ENCODE measurements at places on chromosomes 1 and 21.

- DNase-seq = no peak
Measured at GRCh38 chr1:55288245-55288644, 73.1 kb upstream of the USP24 start.

- DNase-seq = no peak
Measured at GRCh38 chr1:111887875-111888274, 101.6 kb downstream of the KCND3 start.

DNA sequence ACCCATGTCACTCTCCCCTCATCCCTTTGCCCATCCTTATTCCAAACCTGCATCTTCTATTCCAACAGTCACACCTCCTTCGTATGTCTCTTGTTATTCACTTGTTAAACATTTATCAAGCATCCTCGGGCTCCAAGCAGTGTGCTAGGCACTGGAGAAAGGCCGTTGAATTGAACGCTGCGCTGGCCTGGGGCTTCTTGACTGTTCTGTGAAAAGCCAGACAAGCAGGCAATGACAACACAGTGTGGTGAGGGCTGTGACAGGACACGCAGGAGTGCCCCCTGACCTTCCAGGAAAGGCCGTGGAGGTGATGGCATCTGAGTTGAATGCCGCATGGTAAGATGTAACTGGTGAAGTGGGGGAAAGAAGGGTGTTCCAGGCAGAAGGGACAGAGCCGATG, 19.2 kb downstream of the ETV3 start:
- DNase-seq = no peak

- peak; percentile 15 for DNase-seq
Measured at GRCh38 chr1:243471754-243472745, 216.2 kb downstream of the SDCCAG8 start.

GRCh38 chr1:167748906-167749305, 27.1 kb downstream of the MPZL1 start:
- DNase-seq = no peak

GRCh38 chr1:176073524-176074157, 133.4 kb downstream of the COP1 start:
- DNase-seq = peak; percentile 70

- DNase-seq = no peak
Measured at GRCh38 chr1:53588053-53588779, 129.0 kb downstream of the DMRTB1 start.

DNA sequence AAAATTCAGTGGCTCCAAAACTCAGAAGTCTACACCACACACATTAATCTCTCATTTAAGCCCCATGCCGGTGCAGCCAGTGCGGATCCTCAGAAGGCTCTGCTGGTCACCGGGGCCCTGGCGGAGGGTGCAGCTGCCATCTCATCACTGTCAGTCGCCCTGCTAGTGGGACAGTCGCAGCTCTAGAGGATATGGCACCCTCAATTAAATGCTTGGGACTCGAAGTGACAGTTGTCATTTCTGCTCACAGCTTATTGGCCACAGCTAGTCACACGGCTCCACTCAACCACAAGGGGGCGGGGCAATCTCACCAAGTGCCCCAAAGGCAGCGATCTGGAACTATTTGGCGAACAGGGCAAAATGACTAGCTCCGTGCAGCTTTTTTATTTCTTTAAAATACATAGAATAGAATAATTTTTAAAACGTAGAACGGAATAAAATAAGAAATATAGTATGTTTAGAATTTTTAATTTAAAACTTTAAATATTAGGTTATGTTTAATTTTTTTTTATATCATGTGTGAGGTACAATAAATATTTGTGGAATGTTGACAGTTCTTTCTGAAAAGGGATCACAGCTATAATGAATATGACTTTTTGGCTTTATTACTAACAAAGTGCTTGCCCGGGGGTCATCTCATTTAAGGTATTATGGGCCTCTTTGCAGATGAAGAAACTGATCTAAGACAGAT, 8.0 kb upstream of the MAN1C1 start:
- DNase-seq = peak; percentile 90

DNA sequence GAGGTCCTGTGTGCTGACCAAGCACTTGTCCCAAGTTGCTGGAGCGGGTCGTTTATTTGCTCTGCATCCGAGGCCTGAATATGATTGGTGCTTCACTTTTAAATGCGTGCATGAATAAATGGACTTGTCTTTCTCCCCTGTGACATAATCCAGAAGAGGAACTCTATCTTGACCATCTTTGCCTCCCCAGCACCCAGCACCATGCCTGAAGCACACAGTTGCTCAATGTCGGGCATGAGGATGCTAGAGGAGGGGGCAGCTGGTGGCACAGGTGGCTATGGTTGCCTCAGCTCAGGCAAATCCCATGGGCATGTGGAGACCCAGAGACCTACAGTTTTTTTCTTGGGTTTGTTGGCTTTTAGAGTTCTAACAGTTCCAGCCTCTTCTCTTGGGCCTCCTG, 142.6 kb downstream of the KAZN start:
- DNase-seq = no peak

DNA sequence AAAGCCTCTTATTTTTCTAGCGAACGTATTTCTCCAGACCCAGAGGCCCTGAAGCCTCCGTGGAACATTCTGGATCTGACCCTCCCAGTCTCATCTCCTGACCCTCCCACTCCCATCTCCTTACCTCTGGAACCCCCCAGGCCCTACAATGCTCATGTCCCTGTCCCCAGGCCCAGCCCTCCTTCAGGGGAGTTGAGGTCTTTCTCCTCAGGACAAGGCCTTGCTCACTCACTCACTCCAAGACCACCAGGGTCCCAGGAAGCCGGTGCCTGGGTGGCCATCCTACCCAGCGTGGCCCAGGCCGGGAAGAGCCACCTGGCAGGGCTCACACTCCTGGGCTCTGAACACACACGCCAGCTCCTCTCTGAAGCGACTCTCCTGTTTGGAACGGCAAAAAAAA, 68.7 kb downstream of the ALPL start:
- DNase-seq = no peak

DNA sequence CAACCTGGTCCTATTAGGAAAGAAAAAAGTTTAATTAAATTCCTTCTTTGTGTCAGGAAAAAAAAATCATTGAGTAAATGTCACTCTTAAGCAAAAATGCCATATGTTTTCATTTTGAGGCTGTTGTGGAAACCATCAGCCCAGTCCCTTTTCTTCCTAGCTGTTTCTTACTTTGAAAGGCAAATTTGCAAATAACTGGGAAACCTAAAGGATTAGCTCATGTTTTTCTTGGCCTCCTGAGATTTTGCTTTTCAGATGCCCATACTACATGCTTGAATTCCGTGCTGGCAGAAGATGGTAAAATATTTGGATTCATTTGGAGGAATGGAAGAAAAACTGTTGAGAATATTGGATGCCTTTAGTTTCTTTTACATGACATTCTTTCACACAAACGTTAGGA, 182.1 kb upstream of the ADAMTS5 start:
- no peak for DNase-seq

- DNase-seq = no peak
Measured at GRCh38 chr21:45570826-45571601, 28.8 kb upstream of the SLC19A1 start.

- DNase-seq = peak; percentile 79
Measured at GRCh38 chr1:8629241-8630091, 188.0 kb downstream of the RERE start.

DNA sequence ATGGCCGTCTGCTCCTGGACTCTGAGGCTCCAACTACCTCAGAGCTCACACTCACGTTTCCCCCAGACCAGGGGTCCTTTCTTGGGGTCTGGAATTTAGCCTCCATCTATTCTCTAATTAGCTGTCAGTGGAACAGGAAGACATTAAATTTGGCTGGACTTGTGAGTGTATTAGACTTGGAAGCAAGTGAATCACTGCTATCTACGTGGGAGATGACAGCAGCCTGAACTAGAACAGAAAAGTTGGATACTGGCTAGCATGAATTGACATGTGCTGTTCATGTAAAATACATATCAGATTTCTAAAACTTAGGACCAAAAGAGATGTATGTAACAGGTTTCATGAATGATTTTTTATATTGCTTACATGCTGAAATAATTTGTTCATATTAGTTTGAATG, 28.0 kb downstream of the TAF5L start:
- no peak for DNase-seq

GRCh38 chr1:32388641-32389040, 5.6 kb downstream of the BSDC1 start:
- no peak for DNase-seq

DNA sequence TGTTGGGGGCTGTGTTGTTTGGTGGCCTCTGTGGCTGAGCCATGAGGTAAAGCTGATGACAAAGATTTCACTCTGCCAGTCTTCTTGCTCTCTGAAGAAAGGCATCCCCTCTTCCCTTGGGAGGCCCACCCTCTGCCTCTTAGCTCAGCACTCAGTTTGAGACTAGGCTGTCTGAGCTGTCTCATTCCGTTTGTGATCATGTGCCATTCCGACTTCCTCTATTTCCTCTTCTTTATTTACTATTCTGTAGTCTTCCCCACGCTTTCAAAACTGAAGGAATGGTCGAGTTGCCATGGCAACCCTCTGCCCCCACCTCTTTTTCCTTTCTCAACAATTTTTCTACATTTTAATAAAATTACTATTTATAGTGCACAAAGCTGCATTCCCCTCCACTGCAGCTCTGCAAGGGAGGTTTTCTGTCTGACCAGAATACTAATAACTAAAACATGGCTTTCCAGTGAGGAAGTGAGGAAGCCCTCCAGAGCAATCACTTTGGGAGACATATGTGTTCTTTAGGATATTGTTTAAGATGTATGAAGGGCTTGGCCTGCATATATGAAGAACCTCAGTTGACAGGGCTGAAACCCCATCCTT, 30.8 kb downstream of the KCNA3 start:
- peak; percentile 31 for DNase-seq

- DNase-seq = no peak
Measured at GRCh38 chr1:231523816-231524215, 4.7 kb upstream of the TSNAX start.

GRCh38 chr1:66248746-66249145, 285.2 kb upstream of the SGIP1 start:
- DNase-seq = no peak

DNA sequence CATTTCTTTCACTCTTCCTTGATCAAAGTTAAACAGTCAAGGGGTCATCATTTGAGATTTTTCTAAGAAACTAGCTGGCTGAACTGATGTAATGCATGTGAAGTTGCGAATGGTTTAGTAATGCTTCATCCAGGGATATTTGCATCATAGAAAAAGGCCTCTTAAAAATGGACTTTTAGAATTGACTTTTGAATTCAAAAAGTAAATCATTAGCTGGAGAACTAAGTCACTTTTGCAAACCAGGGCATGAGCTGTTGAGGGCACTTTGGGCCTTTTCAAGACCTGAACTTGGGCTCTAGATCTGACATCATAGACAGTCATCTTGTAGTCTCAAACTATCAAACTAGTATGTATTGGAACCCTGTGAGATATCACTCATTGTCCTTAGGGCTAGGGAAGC, 85.0 kb downstream of the GRIK1 start:
- DNase-seq = no peak

DNA sequence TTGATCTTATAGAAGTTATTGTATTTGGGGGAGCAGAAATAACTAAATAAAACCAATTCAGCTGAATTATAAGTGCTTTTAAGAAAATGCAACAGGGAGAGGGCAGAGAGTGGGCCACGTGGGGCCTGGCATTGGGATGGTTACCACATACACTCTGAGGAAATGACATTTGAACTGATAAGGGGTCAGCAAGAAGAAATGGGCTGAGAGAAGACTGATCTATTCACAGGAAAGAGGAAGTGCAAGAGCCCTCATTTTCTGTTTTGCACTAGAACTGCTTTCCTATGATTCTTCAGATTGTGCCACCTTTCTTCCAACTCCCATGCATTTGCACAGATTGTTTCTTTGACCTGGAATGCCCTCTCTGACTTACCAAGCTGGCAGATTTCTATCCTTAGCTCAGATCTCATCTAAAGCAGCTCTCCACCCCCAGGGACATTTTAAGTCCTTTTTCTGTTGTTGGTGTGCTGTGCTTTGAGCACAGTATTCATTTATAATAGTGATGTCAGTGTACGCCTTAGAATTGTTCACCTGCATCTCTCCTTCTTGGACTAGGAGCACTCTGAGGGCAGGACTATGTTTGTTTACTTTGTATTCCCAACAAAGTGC, 115.9 kb downstream of the FGGY start:
- peak; percentile 20 for DNase-seq

DNA sequence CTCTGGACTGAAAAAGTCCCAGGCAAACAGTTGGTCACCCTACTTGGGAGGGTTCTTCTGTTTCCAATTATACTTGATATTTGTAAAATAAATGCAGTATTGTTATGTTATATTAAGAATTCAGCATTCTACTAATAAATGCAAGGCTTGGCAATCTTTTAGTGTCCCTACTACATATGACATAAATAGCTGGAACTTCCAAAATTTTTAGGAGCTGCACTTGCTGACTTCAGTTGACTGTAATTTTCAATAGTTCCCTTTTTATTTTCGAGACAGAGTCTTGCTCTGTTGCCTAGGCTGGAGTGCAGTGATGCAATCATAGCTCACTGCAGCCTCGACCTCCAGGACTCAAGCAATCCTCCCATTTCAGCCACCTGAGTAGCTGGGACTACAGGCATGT, 20.0 kb downstream of the FOXD3 start:
- no peak for DNase-seq
